ENCODE measurements at places on chromosomes 5 and 9.
A peak's percentile ranks its signal among the peaks of the same experiment; 100 is the strongest.

GRCh38 chr5:80127116-80127552, 92.0 kb downstream of the THBS4 start:
- no peak for DNase-seq

- no peak for DNase-seq
Observed at GRCh38 chr5:1399737-1400136, 45.5 kb downstream of the SLC6A3 start.

DNA sequence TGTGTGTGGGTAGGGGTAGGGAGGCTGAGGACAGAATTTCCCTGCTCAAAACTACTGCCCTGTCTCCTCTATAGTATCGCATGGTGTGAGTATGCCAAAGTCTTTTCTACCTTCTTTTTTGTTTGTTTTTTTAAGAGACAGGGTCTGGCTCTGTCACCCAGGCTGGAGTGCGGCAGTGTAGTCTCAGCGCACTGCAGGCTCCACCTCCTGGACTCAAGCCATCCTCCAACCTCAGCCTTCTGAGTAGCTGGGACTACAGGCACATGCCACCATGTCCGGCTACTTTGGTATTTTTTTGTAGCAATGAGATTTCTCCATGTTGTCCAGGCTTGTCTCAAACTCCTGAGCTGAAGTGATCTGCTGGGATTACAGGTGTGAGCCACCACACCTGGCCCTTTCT, 2.5 kb downstream of the SRP19 start:
- no peak for DNase-seq

DNA sequence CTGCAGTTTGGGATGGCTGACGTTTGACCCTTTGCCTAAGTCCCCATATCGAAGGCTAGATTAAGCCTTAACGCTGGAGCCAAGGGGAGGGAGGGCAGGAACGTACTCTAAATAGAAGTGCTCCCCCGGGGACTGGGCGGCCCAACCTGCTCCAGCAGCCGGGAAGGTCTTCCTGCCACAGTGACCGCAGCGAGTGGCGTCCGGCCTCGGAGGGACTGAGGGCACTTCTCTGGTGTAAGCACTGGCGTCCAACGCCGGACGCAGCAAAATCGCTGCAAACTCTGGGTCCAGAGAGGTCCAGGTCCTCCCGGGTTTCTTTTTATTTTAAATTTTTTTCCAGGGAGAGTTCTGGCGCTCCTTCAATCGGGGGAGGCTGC, 505 bp upstream of the ACER2 start:
- no peak for DNase-seq

DNA sequence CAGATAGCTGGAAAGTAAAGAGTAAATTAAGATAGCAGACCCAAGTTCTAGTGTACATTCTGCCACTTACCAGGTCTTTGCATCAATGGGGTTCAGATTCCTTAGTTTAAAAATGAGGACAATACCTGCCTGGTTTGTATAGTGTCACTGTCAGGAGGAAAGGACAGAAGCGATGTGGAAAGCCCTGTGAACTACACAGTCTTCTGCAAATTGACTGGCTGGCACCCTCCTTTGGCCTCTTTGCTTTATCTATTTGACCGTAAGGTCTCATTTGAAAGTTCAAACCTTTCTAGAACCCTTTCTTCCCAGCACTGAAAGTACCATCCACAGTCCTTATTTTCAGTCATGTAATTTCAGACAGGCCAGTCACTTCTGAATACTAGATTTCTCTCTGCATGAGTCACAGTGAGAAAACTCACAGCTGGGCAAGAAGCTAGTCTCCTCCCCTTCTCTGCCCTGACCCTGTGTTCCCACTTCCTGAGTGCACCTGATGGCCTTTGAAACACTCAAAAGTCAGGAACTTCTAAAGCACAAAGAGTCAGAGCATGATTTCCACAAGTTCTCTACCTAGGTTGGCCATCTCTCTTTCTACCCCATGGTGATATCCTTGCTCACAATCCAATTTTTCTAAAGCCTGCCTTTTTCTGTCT, 91.3 kb upstream of the RASEF start:
- DNase-seq, result peak; percentile 10

DNA sequence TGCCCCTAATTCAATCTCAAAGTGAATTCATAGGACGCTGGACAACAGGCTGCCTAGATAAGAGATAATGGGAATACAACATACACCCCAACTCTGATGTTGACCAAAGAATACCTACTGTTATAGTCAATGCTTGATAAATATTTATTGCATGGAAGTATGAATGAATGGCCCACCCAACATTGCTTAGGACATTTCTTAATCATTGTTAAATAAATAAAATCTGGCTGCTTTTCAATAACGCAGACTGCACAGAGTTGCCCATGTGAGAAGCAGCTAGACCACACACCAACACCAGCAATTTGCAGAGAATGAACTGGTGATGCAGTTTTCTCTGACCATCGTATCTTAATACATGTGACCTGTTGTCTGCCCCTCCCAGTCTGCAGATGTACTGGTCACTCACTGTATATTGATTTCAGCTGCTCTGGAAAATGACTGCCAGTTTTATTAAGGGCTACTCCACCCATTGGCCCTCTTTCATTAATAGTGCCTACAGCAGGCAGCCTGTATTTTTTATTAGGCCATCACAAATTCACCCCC, 236.2 kb upstream of the WWC1 start:
- no peak for DNase-seq

DNA sequence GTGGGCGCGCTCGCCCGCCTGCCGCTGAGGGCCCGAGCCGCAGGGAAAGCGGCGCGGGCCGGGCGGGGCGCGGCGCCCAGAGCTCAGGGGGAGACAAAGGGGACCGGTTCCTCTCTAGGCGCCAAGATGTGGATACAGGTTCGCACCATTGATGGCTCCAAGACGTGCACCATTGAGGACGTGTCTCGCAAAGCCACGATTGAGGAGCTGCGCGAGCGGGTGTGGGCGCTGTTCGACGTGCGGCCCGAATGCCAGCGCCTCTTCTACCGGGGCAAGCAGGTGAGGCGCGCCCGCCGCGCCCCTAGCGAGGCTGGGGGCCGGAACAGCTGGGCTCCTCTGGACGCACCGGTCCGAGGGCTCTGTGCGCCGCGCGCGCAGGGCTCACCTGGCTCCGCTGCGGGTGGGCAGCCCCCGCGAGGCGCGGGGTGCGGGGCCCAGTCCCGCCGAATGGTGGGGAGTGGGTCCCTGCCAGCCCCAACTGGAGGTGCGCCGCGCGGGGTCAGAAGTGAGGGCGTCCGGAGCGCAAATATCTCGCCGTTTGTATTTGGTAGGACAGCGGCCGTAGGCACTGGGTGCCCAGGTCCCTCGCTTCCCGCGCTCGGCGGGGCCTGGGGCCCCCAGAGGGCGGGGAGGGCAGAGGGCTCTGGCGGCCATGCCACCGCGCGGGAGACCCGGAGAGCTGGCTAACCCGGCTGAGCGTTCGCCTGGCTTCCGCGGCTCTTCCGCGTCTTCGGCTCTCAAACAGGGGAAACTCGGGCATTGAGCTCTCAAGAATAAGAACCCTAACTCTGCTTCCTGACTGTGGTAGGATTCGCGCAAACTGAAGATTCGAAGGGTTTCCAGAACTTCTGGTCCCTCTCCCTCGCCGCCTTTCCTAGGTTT, 607 bp downstream of the UHRF2 start:
- DNase-seq, result no peak

DNA sequence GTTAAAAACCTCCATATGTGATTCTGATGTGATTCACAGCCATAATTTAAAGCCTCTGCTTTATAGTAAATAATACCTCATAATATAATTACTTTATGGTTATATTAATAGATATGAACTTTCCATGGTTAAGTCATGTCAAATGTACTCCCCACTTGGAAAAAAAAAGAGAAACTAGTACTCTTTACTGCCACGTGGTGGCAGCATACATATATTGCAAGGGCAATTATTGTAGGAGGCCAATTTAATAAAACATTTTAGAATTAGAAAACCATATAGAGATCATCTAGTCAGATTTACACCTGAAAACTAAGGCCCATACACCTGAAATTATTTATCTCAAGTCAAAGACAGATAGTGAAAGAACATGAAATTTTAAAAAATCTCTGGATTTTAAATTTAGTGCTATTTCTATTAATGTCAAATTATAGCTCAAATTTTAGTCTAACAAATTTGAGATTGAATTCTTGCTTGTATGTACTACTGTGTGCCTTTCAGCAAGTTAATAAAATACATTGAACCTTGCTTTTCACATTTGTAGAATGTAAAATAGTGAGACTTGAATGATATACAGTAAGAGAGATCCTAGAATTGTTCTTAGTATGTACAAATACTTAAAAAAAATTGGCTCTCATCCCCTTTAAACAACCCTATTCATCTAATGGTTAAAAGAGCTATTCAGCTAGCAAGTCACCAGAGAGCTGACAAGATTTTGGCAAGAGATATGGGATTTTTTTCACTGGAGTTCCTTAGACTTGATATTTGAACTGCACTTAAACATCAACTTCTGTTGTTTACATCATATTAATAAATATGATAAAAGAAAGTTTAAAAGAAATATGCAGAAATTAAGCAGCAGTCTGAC, 603.8 kb downstream of the TLE4 start:
- DNase-seq, result no peak

DNA sequence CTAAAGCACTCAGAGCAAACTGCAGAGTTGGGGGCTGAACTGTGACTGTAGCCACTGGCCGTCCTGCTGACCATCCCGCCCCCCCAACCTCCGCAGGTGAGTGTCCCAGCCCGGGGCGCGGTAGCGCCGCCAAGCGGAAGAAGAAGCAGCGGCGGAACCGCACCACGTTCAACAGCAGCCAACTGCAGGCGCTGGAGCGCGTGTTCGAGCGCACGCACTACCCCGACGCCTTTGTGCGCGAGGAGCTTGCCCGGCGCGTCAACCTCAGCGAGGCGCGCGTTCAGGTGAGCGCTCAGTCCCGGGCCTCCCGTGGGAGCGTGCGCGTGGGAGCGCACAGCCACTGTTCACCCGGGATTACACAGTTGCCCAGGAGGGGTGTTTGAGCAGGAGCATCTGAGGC, 33.7 kb downstream of the PTGES start:
- DNase-seq, result no peak

- DNase-seq, result no peak
Observed at GRCh38 chr5:39191216-39191615, 28.1 kb downstream of the FYB1 start.

- DNase-seq, result no peak
Observed at GRCh38 chr9:98551511-98552286, 157.0 kb downstream of the GABBR2 start.

GRCh38 chr9:119961774-119962424, 592.7 kb upstream of the BRINP1 start:
- peak; percentile 6 for DNase-seq

DNA sequence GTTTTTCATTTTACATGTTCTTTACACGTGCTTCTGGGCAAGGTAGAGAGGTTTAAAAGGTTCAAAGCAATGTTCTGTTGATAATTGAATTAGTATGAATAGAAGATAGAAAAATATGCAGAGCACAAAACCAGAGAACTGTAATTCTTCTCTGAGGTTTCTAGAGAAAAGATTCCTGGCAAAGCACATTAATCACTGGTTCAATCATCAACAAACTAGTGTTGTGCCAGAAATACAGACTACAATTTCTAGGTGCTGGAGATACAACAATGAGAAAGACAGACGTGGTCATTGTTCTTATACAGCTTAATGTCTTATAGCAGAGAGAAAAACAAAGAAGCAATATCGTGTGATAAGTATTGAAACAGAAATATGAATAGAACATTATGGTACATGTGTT, 25.5 kb downstream of the MEGF9 start:
- DNase-seq, result no peak

DNA sequence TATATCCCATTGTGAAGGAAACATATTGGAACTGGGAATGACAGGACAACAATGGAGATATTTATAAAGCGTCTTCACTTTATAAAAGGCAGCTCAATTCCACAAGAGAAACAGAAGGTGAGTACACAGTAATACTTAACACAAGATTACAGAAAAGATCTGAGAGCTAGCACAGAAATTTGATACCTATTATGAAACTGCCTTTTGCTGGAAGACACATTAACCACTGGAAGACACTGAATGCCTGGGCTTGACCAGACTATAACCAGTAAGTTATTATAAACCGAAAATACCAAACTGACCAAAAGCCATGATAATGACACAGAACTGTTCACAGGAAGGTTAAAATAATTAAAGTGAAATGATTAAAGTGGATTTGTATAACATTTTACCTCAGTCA, 195.4 kb downstream of the NR2F1-AS1 start:
- DNase-seq, result no peak

- no peak for DNase-seq
Observed at GRCh38 chr9:801399-802071, 40.0 kb upstream of the DMRT1 start.

- no peak for DNase-seq
Observed at GRCh38 chr5:169003721-169004541, 297.0 kb downstream of the SLIT3 start.

DNA sequence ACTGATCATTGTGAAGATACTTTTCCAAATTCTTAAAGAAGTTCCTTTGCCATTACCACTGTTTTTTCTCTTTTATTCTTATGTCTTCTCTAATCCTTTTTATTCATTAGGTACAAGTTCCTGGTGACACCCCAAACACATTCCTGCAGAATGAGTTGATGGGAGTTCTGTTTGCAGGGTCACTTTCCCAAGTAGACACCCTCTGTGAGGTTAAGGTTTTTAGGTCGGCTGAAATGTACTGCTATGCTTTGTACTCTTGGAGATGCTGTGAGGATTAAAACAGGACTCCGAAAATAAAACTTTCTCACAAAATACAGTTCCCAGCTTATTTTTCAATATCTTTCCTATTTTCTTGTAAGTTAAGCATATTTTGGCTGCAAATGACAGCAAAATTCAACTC, 143.3 kb upstream of the TLE4 start:
- no peak for DNase-seq

GRCh38 chr5:56185768-56186311, 47.3 kb downstream of the ANKRD55 start:
- DNase-seq, result no peak

- DNase-seq, result no peak
Observed at GRCh38 chr5:116497631-116498030, 77.0 kb downstream of the SEMA6A start.

- DNase-seq, result no peak
Observed at GRCh38 chr5:153223376-153223775, 267.1 kb upstream of the GRIA1 start.

GRCh38 chr5:168925160-168925559, 346.0 kb upstream of the PANK3 start:
- DNase-seq, result no peak

DNA sequence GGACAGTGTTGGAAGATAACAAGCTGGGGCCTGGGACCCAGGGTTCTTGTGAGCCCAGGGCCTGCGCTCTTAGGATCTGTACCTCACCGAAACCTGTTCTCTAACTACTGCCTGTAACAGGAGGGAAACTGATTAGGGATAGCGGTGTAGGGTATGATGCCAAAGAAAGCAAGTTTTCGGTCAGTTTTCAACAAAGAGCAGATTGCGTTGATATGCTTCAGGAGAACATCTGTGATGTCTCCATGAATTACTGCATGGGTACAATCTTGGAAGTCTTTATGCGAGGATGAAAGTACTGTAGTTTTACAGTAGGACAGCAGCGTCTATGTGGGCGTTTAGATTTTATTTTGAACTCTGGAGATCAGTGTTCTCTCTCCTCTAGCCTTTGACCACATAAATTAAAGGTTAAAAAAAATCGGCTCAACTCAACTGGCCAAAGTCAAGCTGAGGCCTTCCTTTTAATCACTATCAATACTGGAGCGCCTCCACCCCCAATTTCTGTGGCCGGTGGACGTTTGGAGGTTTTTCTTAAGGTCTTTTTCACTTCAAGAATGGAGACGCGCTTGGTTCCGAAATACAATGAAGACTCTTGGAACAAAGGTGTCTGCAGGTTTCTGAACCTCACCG, 3.0 kb downstream of the NFIL3 start:
- DNase-seq, result no peak
